ENCODE measurements at places on chromosomes 7 and 10.

DNA sequence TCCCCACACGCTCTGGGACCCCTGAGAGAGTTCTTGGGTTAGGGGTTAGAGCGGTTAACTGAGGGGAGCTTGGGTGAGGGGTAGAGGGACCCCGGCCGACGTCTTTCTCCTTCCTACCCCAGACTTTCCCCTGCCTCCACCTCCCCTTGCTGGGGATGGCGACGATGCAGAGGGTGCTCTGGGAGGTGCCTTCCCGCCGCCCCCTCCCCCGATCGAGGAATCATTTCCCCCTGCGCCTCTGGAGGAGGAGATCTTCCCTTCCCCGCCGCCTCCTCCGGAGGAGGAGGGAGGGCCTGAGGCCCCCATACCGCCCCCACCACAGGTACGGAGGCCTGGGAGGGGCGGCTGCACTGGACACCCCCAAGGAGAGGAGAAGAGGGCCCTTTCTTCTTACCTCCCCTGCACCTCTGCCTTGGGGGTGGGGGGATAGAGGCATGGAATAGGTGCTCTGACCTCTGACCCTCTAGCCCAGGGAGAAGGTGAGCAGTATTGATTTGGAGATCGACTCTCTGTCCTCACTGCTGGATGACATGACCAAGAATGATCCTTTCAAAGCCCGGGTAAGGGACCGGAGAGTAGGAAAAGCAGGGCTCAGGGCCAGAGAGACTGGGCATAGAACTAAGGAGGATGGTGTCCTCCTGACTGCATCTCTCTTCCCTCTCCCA is 1.1 kb downstream of the ZYX start:
- DNase-seq, result no peak

DNA sequence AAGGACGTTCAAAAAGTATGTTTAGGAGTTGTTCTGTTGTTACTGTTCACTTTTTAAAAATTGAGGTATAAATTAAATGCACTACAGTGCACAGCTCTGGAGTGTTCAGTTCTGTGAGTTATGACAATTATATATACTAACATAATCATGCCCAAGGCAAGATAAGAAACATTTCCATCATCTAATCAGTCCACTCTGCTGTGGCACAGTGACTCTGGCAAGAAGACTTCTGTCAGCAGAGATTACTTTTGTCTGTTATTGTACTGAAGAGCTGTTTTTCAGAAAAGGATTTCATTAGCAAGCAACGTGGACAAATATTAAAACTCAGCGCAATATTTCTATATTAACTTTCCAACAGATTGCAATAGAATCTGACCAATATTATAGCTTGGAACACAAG is 32.0 kb downstream of the ICA1 start:
- no peak for DNase-seq

- no peak for DNase-seq
These were observed 31.6 kb downstream of the OGDH start for GRCh38 chr7:44637788-44638594.

DNA sequence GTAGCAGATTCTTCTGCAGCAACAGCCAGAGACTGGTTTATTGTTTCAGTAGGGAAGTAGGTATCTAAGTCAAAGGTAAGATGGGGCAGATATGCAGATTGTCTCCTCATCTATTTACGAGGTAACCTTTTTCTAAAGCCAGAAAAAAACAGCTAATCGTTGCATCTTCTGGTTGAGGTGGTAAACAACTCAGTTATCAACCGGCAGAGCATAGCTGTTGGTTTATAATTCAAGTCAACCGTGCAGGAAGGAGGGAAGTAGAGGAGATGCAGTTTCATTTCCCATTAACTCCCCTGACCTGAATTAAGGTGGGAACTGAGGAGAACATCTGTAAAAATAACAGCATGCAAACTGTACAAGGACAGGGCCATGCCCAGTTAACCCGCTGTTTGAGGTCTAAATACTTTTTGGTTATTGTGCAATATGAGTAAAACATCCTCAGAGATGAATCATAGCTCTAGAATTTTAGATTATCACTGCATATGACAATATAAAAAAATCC is 156.5 kb upstream of the ITGB1 start:
- DNase-seq, result no peak

DNA sequence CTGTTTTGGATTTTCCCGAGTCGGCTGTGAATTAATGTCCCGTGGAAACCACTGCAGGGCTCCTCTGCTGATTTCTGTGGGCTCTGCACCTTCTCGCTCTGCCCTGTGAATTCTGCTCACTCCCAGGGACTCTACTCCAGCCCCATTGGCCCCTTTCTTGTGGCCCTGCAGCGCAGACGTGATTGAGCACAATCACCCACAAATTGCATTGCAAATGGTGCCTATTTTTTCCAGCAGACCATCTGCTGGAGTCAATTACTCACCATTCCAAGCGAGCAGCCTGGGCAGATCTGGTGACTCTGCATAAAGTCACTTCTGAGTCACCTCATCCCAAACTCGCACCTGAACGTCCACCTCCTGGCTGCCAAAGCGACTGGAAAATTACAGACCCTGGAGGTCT is 235.8 kb downstream of the PAXIP1 start:
- no peak for DNase-seq

GRCh38 chr7:114021135-114021534 is 102.3 kb upstream of the PPP1R3A start:
- no peak for DNase-seq

DNA sequence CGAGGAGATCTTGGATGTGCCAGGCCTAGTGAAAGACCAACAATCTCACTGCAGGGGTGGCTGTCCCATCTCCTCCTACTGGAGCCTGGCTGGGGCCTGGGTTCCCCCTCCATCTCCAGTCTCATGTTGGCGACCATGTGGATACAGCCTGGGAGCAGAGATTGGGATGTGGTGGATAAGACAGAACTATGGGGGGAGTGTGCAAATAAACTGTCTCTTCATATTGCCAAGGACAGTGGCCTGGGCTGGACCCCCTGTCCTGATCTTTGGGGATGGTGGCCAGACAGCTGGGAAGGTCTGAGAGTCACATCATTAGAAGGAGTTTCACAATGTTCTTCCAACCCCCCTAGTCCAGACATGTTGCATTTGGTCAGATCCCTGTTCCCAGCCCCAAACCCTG is 5.8 kb upstream of the MINDY4 start:
- DNase-seq, result no peak

- no peak for DNase-seq
These were observed 8.8 kb upstream of the GFRA1 start for GRCh38 chr10:116281775-116282174.

- no peak for DNase-seq
These were observed 608.8 kb downstream of the PARD3 start for GRCh38 chr10:34206078-34206934.

GRCh38 chr10:102131286-102132170 is 1.3 kb upstream of the PPRC1 start:
- DNase-seq, result no peak

- no peak for DNase-seq
These were observed 21.5 kb upstream of the IKZF1 start for GRCh38 chr7:50282813-50283605.

DNA sequence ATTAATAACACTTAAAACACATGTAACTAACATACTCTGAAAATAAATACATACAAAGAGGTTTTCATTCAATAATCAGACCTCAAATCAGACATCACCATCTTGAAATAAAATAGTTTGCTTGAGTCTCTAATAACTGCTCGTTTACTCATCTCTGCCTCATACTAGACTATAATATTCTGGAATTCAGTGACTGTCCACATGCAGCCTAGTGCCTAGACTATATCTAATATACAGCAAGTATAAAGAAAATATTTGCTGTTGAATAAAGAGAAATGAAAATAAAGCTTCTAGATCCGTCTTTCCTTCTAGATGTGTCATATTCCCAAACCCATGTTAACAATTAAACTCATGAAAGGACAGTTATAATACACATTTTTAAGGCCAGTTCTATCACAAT is 236.3 kb upstream of the LRRN3 start:
- DNase-seq, result no peak

DNA sequence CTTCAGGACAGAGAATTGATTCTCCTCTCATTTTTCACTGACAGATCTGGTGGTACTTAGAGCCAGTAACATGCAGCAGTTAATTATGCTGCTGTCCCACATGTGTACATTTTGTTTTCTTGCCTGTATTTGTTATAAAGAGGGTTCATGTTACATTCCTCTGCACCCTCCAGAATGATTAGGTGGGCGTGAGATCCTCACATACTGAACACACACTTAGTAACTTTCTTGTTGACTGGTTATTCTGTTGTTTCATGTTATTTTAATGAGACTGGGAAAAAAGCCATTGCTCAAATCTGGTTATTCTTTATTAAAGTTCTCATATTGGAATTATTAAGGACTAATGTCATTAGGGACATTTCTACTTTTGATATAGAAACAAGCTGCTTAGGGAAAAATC is 409.1 kb downstream of the SDK1 start:
- no peak for DNase-seq

- DNase-seq, result peak; percentile 87
These were observed 15.5 kb downstream of the STX1A start for GRCh38 chr7:73703757-73704639.

GRCh38 chr10:5924889-5925288 is 34.8 kb downstream of the FBH1 start:
- DNase-seq, result peak; percentile 4

- DNase-seq, result no peak
These were observed 33.8 kb upstream of the MNX1 start for GRCh38 chr7:157044147-157044687.

- DNase-seq, result no peak
These were observed 212.6 kb downstream of the SH2D4B start for GRCh38 chr10:80750268-80750667.

- DNase-seq, result no peak
These were observed 53.0 kb downstream of the COPG2 start for GRCh38 chr7:130615583-130615982.

DNA sequence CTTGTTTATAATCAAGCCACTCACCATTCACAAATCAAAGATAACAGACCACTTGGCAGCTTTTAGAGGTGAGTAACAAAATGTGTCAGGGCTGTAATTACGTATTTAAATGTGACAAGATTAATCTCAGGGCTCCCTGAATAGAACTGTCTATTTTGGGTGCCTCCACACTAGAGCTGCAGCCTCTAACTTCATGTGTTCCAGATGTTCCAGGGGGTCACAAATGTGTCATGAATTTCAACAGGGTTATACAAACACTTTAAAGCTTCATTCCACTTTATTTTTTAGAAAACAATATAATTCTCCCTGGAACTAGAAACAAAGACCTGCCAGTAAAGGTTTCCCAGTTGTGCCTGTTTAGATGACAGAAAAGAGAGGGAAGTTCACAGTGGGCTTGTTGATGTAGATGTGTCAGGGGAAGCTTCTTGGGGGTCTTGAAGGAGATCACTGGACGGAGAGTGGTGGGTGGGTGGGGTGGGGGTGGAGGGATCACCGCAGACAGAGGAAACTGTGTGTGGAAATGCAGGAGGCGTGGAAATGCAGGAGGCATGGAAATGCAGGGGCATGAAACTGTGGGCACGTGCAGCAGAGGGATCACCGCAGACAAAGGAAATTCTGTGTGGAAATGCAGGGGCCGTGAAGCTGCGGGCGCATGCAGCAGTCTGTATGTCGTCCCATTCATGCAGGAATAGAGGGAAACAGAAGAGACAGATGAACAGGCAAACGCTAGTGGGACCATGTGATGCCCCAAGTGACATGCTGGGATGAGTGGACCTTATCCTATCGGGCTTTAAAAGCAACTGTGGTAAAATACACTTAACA is 42.0 kb upstream of the TRIL start:
- no peak for DNase-seq

DNA sequence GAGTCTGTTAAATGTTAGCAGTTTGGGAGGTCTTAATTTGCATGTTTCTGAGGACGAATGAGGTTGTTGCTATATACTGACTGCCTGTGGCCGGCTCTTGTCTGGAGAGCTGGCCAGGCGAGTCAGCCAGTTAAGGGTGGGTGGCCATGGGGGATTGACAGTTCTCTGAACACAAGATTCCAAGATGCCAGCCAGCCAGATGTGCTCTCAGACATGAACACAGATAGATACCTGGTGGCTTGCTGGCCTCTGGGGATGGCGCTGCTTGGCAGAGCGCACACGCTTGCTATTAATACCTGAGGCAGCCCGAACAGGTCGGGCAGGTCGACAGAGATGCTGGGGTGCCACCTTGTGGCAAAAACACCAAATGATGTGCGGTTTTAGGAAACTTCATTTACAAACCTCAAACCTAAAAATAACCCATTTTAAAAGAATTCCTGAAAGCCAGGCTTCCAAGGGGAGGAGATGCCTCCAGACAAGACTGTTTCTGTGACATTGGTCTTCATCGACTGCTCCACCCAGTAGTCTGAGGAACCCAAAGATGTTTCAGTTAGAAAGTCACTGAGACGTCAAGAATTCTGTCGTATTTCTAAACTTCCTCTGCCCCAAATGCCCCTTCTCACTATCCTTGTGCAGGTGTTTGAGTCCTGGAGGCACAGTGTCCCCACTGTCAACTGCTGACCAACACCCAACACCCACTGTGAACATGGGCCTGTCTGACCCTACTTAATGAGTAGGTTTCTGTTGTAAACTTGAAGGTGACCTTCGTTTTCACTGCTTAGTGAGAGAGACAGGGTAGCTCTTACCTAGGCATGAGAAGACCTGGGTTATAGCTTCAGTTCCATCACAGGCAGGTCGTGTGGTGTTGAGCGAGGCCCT is 123.4 kb downstream of the NT5C2 start:
- DNase-seq, result peak; percentile 57

DNA sequence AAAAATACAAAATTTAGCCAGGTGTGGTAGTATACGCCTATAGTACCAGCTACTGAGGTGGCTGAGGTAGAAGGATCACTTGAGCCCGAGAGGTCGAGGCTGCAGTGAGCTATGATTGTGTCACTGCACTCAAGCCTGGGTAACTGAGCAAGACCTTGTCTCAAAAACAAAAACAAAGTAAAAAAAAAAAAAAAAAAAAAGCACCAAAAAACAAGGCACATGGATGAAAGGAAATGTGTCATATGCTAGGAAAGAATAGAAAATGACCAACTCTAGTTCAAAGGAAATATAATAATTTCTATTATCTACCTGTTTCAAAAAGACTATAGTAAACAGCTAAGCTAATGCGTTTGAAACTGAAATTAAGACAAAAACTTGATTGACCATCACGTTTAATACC is 33.8 kb downstream of the UBE2H start:
- DNase-seq, result no peak

DNA sequence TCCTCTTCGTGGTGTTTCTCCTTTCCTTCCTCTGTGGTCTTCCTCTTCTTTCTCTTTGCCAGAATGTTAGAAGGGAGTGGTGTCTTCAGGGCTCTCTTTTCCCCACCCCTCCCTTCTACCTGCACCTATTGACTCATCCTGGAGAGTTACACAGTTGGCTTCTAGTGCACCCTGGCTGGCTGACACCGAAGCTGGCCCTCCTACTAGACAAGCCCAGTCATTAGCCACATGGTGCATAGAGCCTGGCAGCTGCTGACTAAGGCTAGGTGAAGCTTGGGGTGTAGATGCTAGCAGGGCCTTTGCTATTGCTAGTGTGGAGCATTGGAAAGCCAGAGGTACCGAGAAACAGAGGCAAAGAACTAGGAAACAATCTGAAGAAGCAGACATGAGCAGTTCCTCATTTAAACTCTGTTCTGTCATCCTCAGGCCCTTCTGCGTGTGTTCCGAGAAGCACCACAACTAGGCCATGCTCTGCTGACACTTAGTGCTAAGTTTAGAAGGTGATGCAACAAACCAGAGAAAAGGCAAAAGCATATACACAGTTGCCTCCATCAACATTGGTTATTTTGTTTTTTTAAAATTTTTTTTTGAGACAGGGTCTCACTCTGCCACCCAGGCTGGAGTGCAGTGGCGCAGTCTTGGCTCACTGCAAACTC is 213.9 kb downstream of the BAMBI start:
- DNase-seq, result no peak
